COR-L47 (cell line): ENCODE measurements at places on chromosomes 3 and 15.

DNA sequence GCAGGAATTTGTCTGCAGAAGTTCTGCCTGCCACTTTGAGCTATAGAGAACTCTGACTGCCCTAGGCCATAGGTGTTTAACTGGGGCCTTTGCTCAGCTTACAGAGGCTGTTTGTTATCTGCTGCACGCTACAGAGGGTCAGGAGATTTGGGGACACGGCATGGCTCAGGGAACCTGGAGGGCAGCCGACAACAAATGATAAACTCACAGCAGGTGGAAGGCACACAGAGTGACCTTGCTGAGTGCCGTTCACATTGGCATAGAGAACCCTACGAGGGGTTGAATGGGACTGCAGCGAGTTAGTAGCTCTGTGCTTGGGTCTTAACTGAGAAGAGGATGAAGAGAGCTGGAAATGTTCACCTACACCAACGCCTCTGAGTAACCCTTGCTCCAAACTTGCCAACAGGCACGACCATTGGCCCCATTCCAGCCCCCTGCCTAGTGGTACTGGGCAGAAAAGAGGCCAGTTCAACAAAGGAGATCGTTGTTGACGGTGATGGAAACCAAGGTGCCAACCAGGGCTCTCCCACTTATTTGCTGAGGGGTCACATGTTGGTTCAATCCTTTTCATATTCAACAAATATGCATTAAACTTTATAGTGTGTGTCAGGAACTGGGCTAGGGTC lies 301.1 kb downstream of the NTRK3 start:
- no peak for DNase-seq

DNA sequence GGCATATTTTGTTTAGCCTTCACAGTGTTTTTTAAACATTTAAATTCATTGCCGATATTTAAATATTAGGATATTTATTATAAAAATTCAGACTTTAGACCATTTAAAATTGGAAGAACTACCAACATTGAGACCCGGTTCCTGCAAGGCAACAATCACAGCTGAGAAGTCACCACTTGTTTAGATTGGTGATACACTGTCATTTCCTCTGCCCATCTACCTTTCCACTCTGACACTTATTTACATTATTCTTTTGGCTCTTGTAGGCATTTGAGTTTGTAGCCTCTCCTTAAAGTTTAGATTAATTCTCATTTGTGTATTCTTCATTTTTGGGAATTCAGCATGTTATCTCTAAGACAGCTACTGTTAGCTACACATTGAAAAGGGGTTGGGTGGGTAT lies 10.3 kb upstream of the IL20RB start:
- no peak for DNase-seq

DNA sequence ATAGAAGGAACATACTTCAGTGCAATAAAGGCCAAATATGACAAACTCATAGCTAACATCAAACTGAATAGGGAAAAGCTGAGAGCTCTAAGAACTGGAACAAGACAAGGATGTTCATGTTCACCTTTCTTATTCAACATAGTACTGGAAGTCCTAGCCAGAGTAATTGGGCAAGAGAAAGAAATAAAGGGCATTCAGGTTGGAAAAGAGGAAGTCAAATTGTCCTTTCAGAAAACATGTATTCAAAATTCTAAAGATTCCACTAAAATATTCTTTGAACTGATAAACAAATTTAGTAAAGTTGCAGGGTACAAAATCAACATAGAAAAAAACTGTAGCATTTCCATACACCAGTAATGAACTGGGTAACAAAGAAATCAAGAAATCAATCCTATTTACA lies 12.2 kb upstream of the ZNF197 start:
- no peak for DNase-seq

DNA sequence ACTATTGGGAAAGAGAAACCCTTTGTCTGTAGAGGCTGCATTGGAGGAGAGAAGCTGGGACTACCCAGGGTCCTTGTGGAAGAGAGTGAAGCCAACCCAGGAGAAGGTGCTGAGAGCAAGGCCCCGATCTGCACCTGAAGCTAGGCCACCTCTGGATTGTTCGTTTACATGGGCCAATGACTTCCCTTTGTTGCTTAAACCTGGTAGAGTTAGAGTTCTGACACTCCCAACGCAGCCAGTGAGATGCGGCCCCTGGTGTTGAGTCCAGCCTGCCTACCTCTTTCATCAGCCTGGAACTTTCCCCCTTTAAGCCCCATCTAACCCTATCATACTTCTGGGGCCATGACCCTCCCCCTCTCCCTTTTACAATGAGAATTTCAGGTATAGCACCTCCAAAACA lies 30.8 kb downstream of the CCDC13 start:
- DNase-seq = no peak

DNA sequence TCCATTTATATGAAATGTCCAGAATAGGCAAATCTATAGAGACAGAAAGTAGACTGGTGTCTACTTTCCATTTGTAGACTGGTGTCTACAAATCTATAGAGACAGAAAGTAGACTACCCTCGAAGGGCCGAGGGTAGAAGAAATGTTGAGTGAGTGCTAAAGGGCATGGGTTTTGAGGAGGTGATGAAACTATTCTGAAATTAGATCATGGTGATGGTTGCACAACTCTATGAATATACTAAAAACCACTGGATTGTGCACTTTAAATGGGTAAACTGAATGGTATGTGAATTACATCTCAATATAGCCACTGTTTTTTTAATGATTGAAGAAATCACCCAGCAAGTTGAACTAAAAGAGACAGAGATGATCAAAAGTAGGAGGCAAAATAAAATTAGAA lies 27.9 kb downstream of the TP53BP1 start:
- no peak for DNase-seq
